ENCODE measurements at places on chromosomes 11 and 22.
A peak's percentile ranks its signal among the peaks of the same experiment; 100 is the strongest.

- no peak for DNase-seq
Measured at GRCh38 chr11:94754335-94754734, 13.8 kb upstream of the AMOTL1 start.

- DNase-seq: peak; percentile 40
Measured at GRCh38 chr11:106990331-106990730, 27.9 kb downstream of the GUCY1A2 start.

DNA sequence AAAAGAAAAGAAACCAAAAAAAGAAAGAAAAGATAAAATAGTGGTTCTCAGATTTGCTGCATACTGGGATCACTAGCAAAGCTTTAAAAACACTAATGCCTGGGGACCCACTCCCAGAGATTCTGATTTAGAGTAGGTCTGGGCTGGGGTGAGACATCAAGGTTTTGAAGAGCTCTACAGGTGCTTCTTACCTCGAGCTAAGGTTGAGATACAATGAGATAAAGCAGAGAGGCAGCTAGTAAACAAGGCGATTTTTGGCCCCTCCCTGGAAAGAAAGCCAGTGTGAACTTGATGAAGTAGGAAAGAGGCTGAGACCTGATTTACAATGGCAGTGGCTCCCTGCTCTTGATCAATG is 327.6 kb upstream of the CCDC90B start:
- DNase-seq: no peak

DNA sequence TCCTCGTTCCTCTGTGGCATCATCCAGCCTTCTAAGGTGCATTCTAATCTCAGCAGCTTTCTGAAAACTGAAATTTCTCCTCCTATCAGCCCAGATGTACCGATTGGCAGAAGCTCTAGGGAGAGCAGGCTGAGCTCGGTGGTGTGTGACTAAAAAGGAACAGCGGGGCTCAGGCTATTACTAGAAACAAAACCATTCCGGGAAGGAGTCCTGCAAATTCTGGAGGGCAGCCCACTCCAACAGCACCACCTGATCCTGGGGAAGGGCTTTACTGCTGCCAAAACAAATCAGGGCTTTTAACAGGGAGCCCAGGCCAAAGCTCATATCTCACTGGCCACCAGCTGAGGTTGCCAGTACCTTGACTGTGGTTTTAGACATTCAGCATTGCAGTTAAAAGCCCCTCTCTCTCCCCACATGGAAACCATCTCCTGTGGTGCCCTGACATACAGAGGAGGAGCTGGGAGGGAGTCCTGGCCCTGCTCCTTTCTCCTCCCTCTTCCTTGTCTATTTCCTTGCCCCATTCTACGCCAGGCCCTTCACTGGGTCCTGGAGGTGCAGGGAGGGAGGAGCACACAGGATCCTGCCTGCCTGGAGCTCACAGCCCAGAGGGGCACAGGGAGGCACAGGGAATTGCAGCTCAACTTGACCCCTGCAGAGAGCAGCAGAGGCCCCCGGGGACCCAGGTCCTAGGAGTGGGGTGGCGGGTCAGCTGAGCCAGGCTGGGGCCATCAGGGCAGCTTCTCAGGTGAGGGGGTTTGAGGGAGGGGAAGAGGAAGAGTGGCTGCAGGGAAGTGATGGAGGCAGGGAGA is 889 bp downstream of the PLAAT4 start:
- peak; percentile 59 for DNase-seq

- DNase-seq: peak; percentile 6
Measured at GRCh38 chr22:24553597-24554312, 1.2 kb downstream of the GUCD1 start.

- no peak for DNase-seq
Measured at GRCh38 chr11:117529816-117530215, 202.2 kb downstream of the CEP164 start.

DNA sequence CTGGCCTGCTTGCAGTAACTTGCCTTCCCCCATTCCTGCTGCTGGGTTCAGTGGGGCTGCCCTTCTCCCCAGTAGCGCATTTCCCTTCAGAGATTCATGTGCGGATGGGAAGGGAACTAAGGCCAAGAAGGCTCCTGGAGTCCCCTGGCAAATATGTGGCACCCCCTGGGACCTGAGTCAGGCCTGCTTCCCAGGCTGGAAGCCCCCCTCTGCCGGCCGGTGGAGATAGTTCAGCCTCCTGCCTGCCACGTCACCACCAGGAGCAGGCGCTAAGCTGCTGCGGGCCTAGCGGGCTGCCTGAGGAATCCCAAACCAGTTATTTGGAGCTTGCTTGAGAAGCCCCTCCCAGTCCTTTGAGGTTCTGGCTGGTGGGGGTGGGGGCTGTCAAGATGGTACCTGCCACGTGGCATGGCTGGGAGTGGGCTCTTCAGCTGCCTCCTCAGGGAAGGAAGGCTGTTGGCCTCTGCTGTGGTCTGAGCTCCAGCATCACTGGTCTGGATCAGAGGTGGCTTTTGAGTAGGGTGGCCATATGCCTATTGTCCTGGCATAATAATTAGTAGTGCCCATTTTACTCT is 2.0 kb downstream of the SERPINH1 start:
- DNase-seq: peak; percentile 93

GRCh38 chr11:116771935-116772334 is 852 bp downstream of the BUD13 start:
- no peak for DNase-seq
